ENCODE measurements at places on chromosomes 7 and 10. TPM values are rescaled to one million over a fixed set of nuclear protein-coding genes. Genes with fewer than 3 reads are reported as not detected.
A peak's percentile ranks its signal among the peaks of the same experiment; 100 is the strongest.

TAF3 gene
- total RNA-seq: 19.3 TPM

LRRC4 gene
- 0.53 TPM for total RNA-seq

SAP25 gene
- 23.4 TPM for total RNA-seq

HPSE2 gene
- not detected for total RNA-seq

CYREN gene
- 44.5 TPM for total RNA-seq

PARP12 gene
- total RNA-seq: 49.9 TPM

DNA sequence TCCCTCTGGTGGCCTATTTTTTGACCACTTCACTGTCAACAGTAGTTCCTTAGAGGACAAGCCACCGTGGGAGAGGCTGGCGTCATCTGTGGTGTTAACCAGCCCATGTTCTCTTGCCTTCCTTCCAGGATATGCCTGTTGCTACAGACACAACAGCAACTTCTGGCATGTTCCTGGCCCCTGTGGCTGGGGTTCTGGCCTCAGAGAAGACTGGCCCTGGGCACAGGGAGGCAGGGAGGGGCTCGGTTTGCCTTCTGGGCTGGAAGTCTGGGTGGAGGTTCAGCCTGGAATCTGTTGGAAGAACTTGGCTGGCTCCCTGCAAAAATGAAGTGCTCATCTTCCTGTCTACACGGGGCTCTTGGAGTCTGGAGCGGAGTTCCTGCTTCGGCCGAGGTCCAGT lies 25.7 kb downstream of the GOLGA7B start:
- DNase-seq: no peak

DNA sequence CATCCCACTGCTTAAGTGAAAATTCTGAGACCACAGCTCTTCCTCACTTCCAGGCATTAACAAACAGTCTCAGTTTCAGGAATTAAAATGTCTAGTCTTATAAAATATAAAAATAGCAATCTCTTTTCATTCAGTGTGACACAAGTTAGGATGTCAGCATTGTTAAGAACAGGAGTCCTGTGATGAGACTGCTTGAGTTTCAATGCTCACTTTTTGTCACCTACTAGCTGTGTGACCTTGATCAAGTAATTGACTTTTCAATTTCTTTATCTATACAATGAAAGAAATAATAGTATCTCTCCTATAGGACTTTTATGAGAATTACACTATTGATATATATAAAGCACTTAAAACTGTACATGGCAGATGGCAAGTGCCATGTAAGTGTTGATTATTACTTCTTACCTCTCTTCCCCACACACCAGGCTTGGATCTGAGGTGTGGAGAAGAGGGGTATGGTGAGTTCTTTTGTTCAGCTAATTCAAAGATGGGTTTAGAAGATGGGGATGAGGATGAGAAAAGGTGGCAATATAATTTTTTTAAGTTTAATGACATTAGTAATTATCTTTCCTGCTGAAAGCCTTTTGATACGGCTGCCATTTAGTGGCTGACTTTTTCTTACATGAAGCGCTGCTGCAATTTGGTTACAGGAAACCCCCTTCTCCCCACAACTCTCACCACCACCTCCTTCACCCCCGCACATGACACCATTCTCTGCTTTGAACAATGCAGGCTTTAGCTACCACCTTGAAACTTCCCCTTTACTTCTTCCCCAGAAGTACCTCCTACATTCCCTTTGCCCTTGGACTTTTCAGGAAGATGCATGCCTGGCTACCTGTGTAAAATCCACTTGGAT lies 20.8 kb upstream of the HYAL4 start:
- DNase-seq: peak; percentile 69

DNA sequence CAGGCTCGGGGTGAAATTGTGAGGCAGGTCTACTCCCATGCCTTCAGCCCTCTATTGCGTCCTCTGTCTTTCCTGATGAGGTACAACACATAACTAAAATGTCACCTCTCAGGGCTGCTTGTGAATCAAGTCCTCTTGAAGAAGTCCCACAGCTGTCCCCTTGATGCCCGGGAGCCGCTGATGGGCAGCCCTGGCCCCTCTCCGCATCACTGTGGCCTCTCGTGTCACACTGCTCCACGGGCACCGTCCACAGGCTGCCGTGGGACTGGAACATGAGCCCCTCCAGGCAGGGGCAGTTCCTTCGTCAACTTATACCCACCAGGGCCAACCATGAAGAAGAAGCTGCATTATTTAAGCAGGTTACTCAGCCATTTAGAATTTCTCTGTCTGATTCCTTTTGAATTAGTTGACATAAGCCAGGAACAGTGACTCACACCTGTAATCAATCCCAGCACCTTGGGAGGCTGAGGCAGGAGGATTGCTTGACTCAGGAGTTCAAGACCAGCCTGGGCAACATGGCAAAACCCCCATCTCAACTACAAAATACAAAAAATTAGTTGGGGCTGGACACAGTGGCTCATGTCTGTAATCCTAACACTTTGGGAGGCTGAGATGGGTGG lies 58.5 kb upstream of the UBE3C start:
- no peak for DNase-seq

DNA sequence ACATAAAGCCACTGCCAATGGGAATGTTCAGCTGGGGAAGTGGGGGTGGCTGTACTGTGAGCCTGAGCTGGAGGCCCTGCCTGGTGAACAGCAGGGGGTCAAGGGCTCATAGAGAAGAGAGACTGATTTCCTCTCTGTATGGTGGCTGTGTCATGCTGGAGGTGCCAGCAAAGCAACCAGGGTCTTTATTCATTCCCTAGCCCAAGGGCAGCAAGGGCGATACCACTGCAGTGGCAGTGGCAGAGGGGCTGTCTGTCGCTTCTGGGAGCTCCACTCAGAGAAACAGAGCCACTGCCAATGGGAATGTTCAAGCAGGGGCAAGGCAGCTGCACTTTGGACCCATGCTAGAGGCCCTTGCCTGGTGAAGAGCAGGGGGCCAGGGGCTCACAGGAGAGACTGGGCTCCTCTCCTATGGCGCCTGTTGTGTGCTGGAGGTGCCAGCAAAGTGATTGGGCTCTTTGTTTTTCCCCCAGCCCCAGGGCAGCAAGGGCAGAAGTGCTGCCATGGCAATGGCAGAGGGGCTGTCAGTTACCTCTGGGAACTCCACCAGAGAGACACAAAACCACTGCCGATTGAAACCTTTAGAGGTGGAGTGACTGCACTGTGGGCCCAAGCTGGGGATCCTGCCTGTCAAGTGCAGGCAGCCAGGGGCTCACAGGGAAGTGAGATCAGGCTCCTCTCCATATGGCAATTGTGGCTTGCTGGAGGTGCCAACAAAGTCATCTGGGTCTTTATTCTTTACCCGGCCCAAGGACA lies 545.1 kb downstream of the SH2D4B start:
- DNase-seq: no peak

DNA sequence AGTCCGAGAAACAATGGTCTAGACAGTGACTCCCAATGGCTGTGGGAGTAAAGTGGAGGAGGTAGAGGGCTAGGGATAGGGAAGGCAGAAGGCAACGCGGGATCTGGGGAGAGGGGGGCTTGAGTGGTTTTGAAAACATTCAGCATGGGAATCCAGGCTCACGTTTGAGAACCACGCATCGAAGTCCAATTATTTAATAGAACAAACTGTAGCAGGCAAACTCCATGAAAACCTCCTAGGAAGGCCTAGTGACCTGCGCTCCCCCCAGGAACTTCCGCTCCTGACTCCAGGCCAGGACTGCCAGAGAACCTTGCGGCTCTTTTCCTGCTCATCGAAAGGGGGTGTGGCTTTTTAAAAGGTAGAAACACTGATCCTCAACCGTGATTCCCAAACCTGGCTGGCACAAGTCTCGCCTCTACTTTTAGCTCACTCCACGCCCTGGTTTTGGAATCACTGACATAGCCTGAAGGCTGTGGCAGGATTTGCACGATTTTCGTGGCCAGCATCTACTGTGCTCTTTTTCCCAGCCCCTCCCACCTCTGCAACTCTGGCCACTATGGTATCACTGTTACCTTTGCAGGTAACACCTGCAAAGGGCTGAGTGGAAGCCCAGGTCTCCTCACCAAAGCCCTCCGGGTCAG lies 43.4 kb downstream of the MYOF start:
- no peak for DNase-seq

GRCh38 chr10:112724404-112724991 lies 225.5 kb upstream of the TCF7L2 start:
- DNase-seq: no peak

DNA sequence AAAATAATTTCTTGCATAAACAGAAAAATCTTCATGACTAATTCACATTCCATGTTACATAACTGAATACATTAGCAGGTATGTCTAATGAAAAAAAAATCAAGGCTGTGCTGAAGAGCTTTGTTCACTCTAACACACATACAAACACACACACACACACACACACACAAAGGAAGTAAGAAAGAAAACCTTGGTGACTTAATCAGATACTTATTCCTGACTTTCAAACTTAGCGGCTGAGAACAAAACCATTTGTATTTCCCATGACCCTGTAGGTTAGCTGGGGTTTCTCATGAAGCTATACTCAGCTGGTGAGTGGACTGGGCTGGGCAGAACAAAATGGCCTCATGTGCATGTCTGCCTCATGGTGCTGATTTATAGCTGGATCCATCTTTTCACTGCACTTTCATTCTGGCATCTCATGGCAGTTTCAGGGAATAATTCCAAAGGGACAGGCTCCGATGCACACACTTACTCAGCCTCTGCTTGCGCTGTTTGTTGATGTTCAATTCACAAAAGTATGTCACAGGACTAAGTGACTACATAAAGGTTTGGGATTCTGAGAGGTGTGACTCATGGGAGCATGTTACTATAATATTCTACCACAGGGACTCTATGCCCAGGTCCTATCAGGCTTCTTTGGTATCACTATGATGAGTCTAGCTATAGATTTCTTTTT lies 161.2 kb downstream of the PCLO start:
- DNase-seq: no peak

- DNase-seq: no peak
These were observed 53.1 kb upstream of the KMT2E start for GRCh38 chr7:104960741-104961448.

DNA sequence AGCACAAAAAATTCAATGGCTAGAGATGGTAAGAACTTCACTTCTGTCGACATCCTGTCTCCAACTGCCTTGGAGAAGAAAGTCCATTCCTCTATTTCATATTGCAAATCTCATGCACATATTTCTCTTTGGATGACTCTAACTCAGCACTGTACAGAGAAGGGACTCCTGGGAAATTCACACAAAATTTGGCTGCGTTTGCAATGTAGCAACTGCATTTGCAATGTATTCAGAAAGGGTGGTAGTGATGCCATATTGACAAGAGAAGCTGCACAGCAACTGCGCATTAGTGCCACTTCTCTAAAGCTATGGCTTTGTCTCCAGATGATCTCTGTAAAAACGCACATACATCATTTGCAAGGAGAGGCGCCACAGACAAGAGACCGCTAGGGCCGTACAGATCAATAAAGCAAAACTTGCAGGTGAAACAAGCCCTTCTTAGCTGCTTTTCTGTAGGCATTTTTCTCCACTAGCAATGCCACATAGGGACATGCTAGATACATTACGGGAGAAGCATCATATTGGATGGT lies 389.5 kb downstream of the TCERG1L start:
- no peak for DNase-seq

DNA sequence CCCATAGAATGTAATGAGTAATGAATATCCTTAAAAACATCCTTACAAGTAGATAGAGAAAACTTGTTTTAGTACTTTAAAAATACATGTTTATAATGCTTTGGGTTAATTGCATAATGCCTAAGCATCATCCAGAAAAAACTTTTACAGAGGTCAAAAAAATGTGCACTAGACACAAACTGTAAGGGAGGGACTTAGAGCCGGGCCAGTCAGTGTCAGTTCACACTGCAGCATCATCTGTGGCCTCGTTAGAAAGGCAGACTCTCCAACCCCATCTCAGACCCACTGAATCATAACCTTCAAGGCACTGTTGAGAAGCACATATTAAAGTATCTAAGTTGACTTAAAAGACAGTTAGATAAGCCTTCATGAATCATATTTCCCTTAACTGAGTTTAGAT lies 230.1 kb upstream of the PRPS1L1 start:
- no peak for DNase-seq

GRCh38 chr7:90298145-90299038 lies 22.7 kb downstream of the FAM237B start:
- no peak for DNase-seq

DNA sequence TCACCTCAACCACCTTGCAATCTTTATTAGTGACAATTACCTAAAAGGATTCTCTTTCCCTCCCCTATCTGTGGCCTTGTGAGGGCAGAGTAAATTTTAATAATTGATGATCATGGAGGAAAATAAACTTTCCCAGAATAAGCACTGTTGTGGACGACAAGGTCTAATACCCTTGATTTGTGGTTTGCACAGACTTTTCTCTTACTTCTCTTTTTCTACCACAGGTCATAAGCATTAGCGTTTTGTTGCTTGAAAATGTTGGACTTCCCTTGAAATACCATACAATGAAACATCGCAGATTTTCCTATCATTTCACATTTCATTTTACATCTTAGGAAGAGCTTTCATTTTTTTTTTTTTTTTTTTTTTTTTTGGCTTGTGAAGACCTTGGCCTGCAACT lies 188.1 kb upstream of the TMEM72 start:
- no peak for DNase-seq

GRCh38 chr7:44977959-44978335 lies 868 bp downstream of the MYO1G start:
- DNase-seq: peak; percentile 57

DNA sequence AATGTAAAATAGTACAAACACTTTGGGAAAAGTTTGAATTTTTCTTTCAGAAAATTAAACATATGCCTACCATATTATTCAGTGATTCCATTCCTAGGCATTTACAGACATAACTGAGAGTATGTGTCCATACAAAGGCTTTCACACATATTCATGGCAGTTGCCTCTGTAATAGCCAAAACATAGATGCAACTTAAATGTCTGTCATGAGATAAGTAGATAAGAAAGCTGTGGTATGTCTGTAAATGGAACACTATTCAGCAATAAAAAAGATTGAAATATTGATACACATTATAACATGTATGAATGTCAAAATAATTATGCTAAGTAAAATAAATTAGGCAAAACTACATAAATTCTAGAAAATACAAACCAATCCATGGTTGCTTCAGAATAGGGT lies 964.5 kb upstream of the MBL2 start:
- no peak for DNase-seq

GRCh38 chr10:37289833-37290464 lies 164.6 kb downstream of the ANKRD30A start:
- no peak for DNase-seq

Measured in activated T-cell treated with anti-CD3 and anti-CD28 coated beads, Interleukin-2, amount 50 U/mL, for 72 hours (primary cell).